ENCODE measurements at places on chromosomes 11 and 22.

DNA sequence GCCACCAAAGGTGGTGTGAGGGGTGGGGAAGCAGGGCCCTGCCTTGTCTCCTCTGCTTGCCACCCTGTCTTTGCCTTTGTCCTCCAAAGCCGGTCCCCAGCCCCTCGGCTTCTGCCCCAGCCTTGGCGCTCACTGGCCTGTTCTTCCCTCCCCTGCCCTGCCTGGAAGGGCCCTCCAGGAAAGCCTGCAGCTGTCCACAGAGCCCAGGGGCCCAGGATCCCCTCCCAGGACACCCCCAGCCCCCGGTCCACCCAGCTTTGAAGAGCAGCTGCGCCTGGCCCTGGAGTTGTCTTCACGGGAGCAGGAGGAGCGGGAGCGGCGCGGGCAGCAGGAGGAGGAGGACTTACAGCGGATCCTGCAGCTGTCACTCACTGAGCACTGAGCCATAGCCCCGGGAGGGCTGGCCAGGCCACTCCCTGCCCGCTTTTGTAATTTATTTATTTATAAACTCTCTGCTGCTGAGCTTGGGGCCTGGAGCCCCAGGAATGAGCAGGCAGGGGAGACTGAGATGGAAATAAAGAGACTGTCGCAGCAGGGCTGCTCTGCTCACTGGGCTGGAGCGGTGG lies 1.3 kb upstream of the SSH3 start:
- no peak for DNase-seq

GRCh38 chr22:23184100-23184763 lies 3.9 kb downstream of the BCR start:
- DNase-seq, result no peak

- DNase-seq, result no peak
Measured at GRCh38 chr11:104320097-104320496, 156.2 kb upstream of the PDGFD start.

DNA sequence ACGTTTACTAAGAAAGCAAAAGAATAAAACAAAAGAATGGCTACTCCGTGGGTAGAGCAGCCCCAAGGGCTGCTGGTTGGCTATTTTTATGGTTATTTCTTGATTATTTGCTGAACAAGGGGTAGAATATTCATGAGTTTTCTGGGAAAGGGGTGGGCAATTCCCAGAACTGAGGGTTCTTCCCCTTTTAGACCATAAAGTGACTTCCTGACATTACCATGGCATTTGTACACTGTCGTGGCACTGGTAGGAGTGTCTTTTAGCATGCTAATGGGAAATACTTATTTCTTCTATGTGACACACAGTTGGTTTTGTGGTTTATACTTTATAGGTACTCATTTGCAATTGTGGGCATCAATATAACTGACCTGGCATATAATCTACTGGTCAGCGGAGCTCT lies 56.3 kb downstream of the SLN start:
- DNase-seq, result no peak

GRCh38 chr11:127643268-127644058 lies 642.9 kb upstream of the KIRREL3 start:
- no peak for DNase-seq

DNA sequence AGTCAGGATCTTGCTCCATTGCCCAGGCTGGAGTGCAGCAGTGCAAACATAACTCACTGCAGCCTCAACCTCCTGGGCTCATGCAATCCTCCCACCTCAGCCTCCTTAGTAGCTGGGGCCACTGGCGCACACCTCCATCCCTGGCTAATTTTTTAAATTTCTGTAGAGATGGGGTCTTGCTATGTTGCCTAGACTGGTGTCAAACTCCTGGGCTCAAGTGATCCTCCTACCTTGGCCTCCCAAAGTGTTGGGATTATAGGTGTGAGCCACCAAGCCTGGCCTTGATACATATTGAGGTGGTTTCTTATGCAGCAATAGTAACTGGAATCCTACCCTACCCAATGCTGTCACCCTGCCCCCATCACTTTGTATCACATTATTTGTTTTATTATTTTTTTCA lies 32.4 kb downstream of the SCUBE1 start:
- no peak for DNase-seq

DNA sequence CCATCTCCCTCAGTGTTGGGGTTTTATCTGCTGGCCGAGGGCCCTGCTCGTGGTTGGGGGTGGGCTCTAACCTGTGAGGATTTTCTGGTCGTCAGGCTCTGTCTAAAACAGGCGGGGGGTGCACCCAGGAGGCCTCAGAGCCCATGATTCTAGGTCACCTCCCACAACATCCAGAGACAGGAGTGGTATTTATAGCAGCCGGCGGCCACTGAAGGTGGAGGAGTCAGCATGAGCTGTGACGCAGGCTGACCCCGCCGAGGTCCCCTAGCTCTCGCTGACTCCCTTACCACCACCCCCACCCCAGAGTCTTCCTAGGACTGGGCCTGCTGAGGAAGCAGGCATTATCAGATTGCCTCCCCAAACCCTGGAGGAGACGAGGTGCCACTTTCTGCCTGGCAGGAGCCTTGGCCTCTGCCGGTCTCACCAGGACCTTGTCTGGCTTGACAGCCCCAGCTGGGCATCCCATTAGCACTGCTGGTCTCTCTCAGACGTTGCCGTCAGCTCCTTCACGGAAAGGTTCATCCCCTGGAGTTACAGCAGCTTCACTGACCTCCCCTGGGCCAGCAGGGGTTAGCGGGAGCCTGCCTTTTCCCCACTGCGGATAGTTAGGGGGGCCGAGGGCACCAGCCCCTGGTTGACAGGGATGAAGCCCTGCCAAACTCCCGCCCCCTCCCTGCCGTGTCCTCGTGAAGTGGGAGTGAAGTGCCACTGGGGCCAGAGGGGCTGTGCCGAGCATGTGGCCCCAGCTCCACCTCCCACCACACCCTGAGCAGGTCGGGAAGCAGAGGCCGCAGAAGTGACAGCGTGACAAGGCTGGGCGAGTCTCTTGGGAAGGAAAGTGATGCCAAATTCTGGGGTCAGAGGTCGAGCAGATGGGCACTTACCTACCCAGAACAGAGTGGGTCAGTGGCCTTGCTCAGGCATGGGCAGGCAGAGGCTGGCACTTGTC lies 26.5 kb downstream of the DAGLA start:
- DNase-seq, result no peak

- no peak for DNase-seq
Measured at GRCh38 chr11:62607714-62608113, 4.9 kb downstream of the EML3 start.

DNA sequence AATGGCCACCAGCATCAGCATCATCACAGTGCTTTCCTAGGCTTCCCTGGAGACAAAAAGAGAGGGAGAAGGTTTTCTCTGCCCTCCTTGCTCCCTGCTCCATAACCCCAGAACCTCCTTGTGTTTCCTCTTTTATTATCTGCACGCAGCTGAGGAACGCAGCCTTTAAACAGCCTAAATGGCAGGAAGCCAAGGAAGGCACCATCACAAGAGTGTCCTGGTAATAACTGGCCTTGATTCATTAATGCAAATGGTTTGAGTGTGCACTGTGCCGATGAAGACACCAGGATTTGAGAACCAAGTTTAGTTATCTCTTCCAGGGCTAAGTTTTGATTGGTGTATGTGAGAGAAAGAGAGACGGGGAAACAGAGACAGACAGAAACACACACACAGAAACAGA lies 29.4 kb upstream of the DRD2 start:
- no peak for DNase-seq

- no peak for DNase-seq
Measured at GRCh38 chr22:39537975-39538374, 5.4 kb upstream of the RPS19BP1 start.

DNA sequence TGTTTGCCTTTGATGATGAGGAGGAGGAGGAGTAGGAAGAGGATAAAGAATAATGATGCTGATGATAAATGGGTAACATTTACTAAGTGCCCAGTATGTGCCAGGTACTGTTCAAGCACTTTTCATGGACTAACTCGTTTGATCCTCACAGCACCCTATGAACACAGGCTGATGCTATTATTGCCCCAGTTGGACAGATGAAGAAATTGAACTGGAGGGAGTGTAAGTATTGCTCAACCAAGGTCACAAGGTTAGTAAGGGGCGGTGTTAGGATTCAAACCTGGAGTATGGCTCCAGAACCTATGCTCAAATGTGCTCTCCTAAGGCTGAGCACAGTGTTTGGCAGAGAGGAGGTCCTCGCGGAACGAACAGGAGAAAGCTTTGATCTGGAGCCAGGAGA lies 78.6 kb downstream of the SYN3 start:
- peak; percentile 57 for DNase-seq

- no peak for DNase-seq
Measured at GRCh38 chr11:75654314-75654713, 14.5 kb downstream of the MAP6 start.

DNA sequence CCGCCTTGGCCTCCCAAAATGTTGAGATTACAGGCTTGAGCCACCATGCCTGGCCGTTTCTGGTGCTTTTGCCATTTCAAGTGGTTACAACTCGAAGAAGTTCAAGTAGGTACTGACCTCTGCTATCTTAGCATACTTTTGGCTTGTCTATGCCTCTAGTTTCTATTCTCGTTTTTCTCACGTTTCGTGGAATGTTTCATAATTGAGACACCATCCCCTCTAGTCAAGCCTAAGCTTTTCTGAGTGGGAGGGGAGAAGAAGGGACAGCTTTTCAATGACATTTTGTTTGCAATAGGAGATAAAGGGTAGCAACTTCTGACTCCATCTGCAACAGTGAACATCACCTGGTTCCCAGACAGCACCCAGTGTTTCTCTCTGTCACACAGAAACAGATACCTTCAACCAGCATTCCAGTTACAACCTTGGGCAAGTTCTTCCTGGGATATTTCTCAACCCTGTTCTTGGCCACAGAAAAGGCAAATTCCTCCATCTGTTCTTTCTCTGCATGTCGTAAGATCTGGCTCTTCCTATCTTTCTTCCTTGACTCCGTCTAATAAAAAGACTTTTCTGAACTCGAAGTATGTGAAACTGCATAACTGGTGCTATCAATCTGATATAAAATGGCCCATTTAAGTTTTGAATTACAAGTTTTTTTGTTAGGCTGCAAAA lies 25.5 kb downstream of the DDI1 start:
- no peak for DNase-seq

GRCh38 chr11:43579171-43579918 lies 101.2 kb upstream of the HSD17B12 start:
- DNase-seq, result no peak

GRCh38 chr22:20656516-20656901 lies 117.4 kb upstream of the SERPIND1 start:
- no peak for DNase-seq

DNA sequence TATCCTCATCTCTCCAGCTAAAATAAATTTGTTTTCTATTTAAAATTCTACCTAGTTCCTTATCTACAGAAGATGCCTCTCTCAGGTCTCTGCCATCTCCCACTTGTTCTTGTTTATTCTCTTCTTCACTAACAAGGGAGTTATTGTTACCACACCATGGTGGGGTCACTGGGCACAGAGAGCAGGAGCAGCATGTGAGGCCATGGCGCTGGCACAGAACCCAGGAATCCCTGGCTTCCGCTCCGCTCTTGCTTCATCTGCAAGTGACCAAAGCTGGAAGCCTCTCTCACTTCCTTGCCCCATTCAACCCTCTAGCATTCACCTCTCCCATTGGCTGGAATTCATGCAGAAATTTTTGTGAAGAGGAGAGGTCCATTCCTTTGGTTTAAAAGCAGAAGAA lies 190.7 kb upstream of the NCAM1 start:
- no peak for DNase-seq

DNA sequence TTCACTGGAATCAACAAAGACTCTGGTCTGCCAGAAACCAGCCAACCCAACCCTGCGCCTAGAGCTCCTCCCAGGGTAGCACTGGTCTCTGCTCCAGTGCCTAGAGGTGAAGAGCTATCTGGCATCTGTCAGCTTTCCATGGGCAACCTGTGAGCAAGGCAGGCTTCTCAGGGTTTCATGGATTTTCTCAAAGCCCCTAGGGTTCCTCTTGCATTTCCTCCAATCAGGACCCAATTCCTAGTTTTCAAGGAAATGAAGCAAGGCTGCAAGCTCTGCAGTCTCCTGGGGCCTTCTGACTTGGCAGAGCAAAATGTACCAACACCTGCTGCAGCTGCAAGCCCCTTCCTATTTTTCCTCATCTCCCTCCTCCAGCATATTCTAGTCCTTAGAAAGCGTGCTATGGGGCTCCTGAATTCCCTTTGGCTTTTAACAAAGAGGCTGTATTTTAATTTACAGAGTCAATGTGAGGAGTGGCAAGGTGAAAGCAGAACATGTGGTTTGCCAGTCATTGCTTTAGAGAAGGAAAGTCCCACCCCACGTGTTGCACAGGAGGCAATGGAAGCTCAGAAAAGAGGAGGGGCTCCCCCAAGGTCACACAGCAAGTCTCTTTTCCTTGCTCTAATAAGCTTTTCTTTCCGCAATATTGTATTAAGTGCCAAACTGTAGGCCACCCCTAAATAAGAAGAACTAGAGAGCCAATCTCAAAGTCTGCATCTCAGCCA lies 33.0 kb upstream of the RIC3 start:
- DNase-seq, result no peak

DNA sequence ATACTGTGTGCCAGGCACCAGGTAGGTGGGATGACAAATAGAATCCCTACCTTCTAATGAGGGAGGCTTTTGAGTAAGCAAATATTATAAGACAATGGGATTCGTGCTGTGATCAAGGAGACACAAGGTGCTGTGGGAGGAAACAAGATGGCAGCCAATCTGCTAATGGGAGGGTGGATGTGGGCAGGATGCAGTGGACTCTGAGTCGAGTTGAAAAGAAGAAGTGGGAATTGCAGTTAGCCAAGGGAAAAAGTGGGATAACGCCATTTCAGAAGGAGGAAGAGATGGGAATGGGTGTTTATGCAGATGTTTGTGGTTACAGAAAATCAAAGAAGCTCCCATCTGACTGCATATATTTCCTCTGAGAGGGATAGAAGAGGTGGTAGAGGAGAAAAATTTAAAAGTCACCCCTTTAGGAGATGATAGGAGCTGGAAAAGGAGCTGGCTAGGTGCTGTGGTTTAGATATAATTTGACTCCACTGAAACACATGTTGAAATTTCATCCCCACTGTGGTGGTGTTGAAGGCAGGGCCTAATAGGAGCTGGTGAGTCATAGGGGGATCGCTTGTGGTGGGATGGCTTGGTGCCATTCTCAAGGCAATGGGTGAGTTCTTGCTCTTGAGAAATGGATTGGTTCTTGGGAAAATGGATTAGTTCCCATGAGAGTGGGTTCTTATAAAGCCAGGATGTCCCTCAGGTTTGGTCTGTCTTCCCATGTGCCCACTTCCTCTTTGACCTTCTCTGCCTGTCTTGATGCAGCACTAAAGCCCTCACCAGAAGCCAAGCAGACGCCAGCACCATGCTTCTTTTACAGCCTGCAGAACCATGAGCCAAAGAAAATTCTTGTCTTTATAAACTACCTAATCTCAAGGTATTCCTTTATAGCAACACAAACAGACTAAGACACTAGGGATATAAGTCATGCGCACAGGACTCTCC lies 30.0 kb upstream of the POU2AF1 start:
- no peak for DNase-seq

- peak; percentile 97 for DNase-seq
Measured at GRCh38 chr22:28864878-28865596, 18.3 kb upstream of the ZNRF3 start.

GRCh38 chr22:20466659-20467379 lies 28.8 kb downstream of the KLHL22 start:
- no peak for DNase-seq

Data from HepG2 (cell line).